Amygdala (tissue), 56 donors: ENCODE measurements at places on chromosomes 7 and 10.

DNA sequence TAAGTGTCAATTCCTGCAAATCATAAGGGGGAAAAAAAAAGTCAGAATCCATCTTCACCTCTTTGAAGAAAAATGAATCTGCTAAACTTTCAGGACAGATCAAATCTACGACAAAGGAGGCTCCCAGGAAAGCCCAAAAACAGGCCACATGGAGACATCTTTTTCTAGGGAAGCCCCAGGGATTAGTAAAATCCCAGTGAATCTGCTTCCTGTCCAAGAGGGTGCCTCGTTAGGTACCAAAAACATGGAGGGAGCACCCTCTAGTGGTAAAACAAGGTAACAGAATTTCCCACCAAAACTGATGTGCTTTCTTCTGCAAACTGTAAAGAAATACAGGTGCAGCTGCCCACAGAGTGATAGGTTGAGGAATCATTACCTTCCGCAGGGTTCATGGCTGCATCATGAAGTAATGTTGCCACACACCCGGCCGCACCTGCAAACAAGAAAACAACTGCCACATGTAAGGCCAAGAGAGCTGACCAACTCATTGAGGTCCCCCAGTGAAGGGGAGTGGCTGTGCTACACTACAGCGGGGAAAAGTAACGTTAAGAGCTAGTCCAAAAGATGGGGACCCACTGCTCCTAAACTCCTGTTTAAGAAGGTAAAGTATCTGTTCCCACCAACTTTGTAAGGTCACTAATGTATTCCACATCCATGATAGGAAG, 7.9 kb downstream of the SLC25A28 start:
- DNase-seq, result no peak

- no peak for DNase-seq
Observed at GRCh38 chr7:140029072-140029471, 33.7 kb downstream of the PARP12 start.

DNA sequence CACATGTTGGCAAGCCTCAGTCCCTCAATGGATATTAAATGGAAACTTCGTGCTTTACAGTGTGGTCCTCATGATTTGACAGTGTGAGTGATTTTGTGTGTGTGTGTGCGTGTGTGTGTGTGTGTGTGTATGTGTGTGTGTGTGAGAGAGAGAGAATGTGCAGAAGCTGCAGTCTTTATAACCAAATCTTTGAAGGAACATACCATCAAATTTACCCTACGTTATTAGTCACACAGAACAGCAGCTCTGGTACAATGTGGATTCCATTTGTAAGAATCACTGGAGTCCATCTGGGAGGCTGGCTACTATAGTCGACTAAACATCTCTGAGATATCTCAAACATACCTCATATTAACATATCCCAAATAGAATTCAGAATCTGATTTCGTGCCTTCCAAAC, 928.0 kb upstream of the POT1 start:
- DNase-seq, result no peak

DNA sequence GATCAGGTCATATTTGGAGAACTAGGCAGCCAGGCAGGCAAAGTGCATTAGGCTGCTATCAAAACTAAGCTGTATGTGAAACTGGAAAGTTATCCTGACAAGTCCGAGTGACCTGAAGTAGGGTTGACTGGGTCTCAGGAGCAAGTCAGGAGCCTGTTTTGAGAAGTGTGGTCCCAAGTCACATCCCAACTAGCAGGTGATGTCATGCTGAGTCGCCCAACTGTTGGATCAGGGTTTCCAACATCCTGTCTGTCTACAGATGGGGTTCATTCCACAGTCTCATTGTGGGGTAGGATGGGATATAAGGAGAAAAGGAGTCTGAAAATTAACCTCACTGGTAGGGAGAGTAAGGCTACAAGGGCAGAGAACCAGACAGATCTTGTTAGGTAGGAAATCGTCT, 27.0 kb downstream of the SLC26A4 start:
- DNase-seq, result no peak

DNA sequence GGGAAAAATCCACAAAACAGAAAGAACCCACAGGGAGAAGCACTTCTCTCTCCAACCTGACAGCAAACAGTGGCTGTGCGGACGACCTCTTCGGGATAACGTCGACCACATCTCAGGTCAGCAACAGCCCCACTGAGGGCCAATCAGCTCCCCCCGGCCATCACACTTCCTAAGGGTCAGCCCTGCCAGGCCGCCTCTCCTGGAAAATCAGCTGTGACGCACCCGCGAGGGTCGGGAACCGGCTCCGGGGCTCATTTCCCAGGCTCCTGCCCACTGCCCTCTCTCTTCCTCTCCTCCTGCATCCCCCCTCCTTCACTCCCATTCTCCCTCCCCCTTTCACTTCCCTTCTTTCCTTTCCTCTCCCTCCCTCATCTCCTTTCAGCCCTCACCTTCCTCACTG, 118.3 kb downstream of the DIP2C start:
- no peak for DNase-seq

GRCh38 chr7:22470981-22471380, 29.0 kb downstream of the STEAP1B start:
- DNase-seq, result no peak

- no peak for DNase-seq
Observed at GRCh38 chr10:106402458-106402857, 762.0 kb downstream of the SORCS1 start.

DNA sequence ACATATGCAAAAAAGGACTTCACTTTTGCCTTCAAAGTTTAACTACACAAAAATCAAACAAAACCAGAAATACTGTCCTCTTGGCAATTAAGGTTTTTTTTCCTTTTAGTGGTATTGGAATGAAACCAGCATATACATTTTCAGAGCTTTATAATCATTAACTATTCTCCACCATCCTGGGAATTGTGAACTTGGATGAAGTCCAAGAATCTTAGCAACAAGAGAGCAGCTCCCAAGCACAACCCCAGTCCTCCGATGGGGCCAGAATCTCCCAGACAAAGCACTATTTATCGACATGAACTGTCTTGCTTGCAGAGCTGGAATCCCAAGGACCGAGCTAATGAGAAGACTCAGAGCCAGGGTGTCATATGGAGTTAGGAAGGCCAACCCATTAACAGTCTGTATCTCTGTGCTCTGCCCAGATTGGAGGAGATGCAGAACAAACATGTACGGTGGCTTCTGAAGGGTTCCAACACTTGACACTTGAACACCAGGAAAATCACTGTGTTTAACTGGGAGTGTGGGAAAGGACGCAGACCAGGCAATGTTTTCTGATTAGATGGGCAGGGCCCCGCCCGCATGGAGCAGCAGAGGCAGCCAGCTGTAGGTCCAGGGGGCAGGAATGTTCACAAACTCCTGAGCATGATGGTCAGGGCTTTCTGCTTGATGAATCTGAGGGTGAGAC, 35.5 kb downstream of the PPP1R3C start:
- no peak for DNase-seq

DNA sequence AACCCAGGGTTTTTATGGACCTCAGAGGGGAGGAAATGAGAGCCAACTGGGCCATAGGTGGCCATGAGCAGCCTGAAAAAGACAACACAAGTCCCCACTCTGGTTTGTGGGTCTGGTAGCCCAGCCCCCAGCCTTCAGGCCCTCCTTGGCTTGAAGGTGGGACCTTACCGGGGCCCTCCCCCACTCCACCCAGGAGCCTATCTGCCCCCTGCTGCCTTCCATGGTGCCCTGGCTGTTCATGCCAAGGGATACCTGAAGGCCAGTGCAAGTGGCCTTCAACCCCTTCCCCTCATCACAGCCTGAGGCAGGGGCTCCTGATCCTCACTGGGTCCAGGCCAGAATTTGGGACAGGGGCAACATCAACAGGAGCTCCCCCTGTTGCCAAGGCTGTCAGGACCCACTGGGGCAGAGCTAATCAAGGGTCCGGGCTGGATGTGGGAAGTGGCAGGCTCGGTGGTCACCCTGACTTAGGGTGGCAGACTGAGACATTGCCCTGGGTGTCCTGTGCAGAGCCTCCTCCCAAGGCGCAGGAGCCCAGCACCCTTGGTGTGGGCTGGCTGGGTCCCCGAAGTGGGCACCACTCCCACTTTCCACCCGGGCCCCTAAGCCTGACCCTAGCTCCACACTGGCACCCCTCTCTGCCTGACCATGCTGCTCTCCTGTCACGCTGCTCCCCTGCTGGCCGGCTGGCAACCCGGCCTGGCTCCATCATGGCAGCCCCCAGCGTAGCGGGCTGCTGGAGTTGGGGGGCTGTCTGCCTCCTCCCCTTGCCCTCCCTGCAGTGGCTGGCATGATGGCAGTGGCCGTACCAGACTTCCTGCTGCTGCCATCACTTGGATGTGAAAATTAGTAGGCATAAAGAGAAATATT, 6.4 kb downstream of the WDFY4 start:
- DNase-seq, result no peak

DNA sequence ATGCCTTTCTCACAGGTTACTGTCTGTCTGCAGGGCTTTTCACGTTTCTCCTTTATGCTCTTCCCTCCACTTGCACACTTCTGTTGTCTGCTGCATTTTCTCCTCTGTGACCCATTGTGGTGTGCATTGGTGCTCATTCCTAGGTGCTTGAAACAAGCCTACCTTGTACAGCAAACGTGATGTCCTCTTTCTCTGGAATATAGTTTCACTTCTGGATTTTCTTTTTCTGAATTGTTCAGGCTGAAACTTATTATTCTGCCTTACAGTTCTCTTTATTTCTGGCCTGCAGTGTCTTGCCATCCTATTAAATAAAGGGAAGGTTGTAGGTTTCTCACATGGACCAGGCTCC, 128.8 kb upstream of the SAMD8 start:
- no peak for DNase-seq

- DNase-seq, result no peak
Observed at GRCh38 chr10:7642491-7643011, 24.2 kb downstream of the ITIH5 start.

GRCh38 chr10:128050936-128051335, 75.3 kb downstream of the MKI67 start:
- no peak for DNase-seq

DNA sequence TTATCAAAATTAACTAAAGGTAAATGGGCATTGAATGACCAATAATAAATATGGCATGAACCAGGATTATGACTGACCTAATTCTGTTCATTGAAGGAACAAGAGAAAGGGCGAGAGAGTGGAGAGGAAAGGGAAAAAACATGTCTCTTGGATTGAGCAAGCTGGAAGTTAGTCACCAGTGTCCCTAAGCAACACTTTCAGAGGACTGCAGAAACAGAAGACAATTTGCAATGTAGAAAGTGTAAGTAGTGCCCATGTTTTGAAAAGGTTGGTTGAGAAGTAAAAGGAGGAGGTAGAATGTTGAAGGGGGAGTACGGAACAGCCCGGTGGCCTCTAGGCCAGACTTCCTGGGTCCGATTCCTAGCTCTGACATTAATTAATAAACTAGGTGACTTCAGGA, 94.6 kb downstream of the FAS start:
- no peak for DNase-seq

DNA sequence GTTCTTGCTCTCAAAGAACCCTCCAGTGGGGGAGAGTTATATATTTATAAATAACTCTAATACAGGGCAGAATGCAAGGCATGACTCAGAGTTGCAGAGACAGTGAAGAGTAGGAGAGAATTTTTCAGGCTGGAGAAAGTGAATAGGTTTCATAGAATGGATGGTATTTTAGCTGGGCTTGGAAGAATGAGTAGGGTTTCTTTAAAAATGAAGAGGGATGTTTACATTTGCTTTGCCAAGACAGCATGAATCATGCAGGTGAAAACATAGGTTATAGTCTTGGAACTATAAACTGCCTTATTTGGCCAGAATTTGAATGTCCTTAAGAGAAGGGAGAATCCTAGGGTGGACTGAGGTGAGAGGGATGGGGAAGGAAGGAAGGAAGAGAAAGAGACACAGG, 124.8 kb downstream of the CPED1 start:
- DNase-seq, result no peak

- DNase-seq, result no peak
Observed at GRCh38 chr7:134891696-134892678, 94.3 kb upstream of the AGBL3 start.

DNA sequence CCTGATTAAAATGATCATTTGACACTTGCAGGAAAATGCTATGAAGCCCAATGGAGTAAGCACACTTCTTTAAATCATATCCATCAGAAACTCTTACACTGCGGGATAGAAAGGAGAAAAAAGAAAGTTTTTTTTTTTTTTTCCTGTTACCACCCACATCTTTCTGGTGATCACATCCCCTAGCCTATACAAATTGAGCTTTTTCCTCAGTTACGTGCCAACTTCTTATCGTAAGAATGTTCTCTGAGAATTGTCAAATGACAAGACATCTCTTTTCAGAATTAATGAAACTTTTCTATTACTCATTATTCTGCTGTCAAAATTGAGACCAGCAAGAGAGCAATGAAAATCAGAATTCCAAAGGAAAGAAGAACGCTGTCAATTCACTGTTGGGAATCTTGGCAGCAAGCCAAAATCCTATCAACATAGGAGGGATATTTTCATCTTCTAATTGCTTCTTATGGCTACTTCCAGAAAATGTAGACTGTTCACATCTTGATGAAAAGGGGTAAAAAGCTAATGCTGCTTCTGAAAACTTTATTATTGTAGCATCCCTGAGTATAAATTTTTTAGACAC, 179.5 kb downstream of the ADAM12 start:
- no peak for DNase-seq

DNA sequence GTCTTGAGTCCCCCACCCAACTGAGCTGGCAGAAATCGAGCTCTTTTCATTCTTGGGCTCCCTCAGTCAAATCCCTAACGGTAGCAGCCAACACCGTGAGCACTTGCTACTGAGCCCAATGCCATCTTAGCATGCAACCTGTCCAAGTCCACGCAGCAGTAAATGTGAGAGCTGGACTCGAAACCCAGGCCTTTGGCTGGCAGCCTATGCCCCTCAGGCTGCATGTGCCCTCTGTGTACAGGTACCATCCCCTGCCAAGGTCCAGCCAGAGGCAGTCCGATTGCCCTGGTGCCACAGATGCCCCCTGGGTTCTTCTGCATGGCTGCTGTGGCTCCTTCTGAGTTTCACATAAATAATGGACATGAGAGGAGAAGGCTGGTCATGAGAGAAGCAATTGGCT, 1.2 kb upstream of the TMEM273 start:
- no peak for DNase-seq

DNA sequence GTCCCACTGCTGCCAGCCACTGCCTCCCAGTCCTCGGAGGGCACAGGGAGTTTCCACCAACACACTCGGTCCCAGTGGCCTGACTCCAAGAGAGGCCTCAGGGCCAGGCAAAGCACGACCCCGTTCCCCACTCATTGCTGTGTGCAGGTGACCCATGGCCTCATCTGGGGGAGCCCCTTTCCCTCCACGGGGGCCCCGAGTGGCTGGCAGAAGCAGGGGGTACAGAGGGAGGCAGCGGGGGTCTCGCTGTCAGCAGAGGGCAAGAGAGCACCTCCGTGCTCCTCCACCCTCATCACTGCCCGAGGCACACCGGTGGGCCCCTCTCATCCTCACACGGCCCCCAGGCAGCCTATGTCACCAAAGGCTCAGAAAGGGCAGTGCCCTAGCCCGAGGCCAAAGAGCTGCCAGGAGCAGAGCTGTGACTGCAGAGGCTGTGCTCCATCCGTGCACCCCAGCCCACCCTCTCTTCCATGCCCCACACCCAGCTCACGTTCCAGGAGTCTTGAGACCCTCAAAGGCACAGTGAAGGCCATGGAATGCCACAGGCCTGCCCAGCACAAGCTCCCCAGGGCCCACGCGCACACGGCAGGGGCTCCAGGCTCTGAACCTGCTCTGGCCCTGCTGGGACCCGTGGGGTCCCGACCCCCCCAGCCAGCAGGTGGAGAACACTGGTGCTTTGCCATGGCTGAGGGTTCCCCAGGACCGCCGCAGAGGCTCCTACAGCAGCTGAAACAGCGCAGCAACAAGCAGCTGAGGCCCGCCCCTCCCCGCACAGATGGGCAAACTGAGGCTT, 25.9 kb downstream of the MICALL2 start:
- DNase-seq, result no peak
